ENCODE measurements at places on chromosomes 3 and 15.

- no peak overlapping the region for H3K27ac ChIP-seq
- no peaks in the 10 kb centered on the region for H3K27me3 ChIP-seq
- no peaks in the 10 kb centered on the region for H3K4me1 ChIP-seq
Observed at GRCh38 chr15:57961919-57962318, 103.6 kb downstream of the ALDH1A2 start.

GRCh38 chr3:32571192-32571485 is 481 bp upstream of the DYNC1LI1 start:
- DNase-seq: no peak
- peak overlapping the region; percentile 99 for H3K27ac ChIP-seq
- no peaks in the 10 kb centered on the region for H3K36me3 ChIP-seq
- no peaks in the 10 kb centered on the region for H3K27me3 ChIP-seq
- H3K4me3 ChIP-seq: peak overlapping the region; percentile 50

- H3K36me3 ChIP-seq: no peaks in the 10 kb centered on the region
- DNase-seq: no peak
- H3K4me1 ChIP-seq: no peaks in the 10 kb centered on the region
- no peaks in the 10 kb centered on the region for H3K27me3 ChIP-seq
Observed at GRCh38 chr15:34001536-34001935, 33.2 kb downstream of the CHRM5 start.

DNA sequence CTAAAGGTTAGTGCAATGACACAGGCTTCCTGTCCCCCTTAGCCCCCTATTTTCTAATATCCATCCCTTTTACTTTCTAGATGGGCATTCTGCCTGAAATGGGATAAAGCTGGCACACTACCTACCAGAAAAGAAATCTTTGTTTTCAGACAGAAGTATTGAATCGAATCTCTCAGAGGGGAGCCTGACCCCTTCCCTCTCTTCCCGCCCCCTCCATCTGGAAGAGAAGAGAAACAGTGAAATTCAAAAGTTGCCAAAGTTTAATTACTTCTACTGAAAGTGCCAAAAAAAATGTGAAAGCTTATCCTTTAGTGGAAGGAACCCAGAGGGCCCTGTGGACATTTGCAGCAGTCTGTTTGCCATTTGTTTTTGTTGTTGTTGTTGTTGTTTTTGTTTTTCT is 523.8 kb downstream of the AGBL1 start:
- H3K27ac ChIP-seq: no peak overlapping the region
- no peak overlapping the region for H3K4me3 ChIP-seq
- no peaks in the 10 kb centered on the region for H3K4me1 ChIP-seq
- H3K36me3 ChIP-seq: no peaks in the 10 kb centered on the region

- H3K4me1 ChIP-seq: no peaks in the 10 kb centered on the region
- no peak for DNase-seq
- H3K4me3 ChIP-seq: no peak within 1 kb of the TSS
Observed at GRCh38 chr15:65076486-65077290, at the start of gene KBTBD13. TSS of gene KBTBD13 (plus strand) at chr15:65076746. CDS start at chr15:65076816, 70 bp downstream.

DNA sequence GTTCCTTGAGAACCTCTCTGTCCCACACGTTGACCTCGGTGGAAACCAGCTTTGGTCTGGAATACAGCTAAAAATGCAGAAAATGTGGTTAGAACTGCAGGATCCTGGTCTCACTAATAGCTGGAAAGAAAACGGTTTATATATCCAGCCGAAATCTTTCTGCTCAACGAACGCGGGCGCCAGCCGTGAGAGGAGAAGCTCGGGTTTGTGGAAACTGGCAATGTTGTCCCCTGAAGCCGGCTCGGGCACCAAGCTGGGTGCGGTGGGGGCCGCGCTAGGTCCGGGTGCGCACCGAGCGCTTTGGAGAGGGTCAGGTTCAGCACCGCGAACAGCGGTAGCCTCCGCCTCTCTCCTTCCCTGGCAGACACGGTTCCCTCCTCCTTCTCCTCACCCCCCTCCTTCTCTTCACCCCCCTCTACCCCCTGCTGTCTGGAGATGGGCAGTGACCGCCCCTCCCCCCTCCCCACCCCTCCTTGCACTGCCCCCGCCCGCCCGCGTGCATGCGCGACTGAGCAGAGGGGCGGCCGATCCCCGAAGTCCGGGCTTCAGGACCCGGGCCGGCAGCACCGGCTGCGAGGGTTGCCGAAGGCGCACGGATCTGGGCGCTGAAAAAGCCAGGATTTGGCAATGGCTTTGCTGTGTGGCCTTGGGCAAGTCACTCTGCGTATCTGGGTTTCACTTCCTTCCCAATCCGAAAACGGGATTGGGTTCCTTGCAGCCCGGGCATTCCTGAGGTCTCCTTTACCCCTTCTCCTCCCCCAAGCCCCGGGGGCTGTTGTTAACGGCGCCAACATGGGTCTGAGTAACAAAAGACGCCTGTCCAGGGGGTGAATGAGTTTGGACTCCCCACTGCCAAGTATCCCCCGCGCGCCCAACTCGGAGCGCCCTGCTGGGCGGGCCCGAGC is at the start of gene SKOR1:
Gene SKOR1 (plus strand): TSS at position 534 of the 905 bp plus-strand sequence. CDS start 94 bp downstream, at position 628.
- H3K4me1 ChIP-seq: no peaks in the 10 kb centered on the region
- H3K36me3 ChIP-seq: no peaks in the 10 kb centered on the region

GRCh38 chr3:18716101-18716500 is 291.0 kb upstream of the SATB1 start:
- no peak for DNase-seq
- H3K4me1 ChIP-seq: no peaks in the 10 kb centered on the region

DNA sequence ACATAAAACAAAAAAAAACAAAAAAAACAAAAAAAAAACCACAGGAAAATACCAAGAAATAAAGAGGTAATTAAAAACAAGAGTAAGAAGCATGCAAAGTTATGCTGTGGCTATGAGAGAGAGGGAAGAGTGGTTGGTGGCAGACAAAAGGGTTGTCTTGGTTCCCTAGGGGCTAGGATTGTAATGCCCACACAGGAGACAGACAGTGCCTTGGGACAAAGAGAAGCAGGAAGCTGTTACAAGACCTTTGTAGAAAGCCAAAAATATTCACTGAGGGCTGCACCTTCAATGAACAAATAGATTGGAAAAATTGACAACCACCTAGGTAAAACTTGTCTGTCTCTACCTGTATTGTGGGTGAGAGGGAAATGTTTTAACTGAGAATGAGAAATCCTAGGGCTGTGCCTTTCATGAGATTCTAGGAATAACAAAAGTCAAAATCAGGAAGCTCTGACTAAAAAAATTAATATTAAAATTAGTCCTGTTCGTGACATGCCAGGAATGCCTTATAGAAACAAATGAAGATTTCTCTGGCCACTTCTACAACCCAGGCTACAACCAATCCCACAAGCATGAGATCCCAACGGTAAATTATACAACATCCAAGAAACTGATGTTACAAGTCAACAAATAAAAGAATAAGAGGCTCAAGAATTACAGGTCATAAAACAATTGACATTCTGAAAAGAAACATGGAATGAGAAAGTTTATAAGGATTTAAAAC is 45.0 kb upstream of the PRICKLE2 start:
- H3K4me3 ChIP-seq: no peak overlapping the region
- DNase-seq: no peak
- H3K4me1 ChIP-seq: no peaks in the 10 kb centered on the region
- H3K36me3 ChIP-seq: no peaks in the 10 kb centered on the region
- H3K27me3 ChIP-seq: no peaks in the 10 kb centered on the region

GRCh38 chr3:156217674-156218352 is 97.4 kb downstream of the KCNAB1 start:
- H3K4me1 ChIP-seq: no peaks in the 10 kb centered on the region
- H3K27ac ChIP-seq: no peak overlapping the region
- no peaks in the 10 kb centered on the region for H3K27me3 ChIP-seq
- H3K4me3 ChIP-seq: no peak overlapping the region
- no peaks in the 10 kb centered on the region for H3K36me3 ChIP-seq

DNA sequence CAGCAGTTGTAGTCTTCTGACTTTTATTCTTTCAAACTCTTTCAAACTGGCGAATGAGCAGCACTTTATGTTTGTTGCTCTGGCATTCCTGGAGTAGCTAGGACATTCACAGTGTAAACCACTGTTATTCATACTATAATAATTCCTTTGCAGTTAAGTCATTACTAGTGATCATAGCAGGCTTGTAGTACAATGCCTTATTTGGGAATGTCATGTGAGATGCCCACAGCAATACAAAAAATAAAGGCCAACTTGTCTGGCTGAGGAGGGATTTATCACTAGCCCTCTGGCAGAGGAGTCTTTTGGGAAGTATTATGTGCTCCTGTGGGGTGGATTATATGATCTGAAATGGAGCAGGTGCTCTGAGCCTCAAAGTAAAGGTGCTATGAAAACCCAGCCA is 197.2 kb downstream of the VGLL3 start:
- no peak for DNase-seq
- H3K36me3 ChIP-seq: no peaks in the 10 kb centered on the region
- no peak overlapping the region for H3K27ac ChIP-seq
- H3K4me3 ChIP-seq: no peak overlapping the region
- H3K4me1 ChIP-seq: no peaks in the 10 kb centered on the region

DNA sequence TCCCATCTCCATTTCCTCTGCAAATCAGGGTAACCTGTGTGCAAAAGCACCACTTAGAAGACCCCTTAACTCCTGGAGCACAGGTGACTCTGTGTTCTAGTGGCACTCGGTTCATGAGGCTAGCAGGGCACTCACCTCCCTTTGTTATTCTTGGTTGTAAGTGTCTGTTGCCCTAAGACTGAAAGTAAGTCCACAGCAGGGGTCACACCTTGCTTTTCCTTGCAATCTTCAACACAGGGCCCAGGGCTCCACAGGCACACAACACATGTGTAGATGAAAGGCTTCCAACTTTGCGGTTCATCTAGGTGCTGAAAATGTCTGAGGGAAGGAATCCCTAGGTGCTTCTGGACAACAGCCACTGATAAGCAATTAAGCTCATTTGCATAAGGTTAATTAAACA is 2.9 kb downstream of the RNU6-1 start:
- no peak overlapping the region for H3K27ac ChIP-seq
- H3K27me3 ChIP-seq: peaks cover 22% of the 10 kb centered on the region
- DNase-seq: peak; percentile 24
- peaks cover 19% of the 10 kb centered on the region for H3K4me1 ChIP-seq

DNA sequence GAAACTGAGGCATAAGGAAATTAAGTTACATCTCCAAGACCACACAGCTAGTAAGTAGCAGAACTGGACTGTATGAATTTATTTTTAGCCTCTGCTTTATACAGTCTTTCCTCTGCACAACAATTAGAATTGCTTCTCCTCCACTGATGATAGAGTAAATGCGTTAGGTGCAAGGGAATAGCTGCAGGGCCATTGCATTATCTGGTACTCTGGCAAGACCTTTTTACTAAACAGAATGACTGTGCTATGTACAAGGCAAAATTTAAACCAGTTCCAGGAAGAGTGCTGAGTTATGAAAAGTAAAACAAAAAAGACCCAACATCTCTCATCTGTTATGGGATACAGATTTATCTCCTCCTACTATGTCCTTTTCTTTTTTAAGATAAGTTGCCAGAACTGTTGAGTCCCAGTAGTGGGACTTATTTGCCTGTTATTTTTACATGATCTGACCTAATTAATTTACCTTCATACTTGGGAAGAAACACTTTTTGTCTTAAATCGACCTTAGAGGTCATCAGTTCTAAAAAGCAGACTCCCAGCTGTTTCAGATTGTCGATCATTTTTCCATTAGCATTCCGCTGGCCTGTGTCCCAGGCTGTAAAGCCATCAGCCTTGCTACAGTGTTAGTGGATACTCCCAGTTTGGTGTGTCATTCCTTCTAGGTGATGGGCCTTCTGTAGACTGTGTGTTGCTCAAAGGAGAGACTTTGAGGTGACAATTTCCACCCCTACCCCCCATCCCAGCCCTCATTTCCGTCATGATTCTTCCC is 147.5 kb upstream of the NUDT16 start:
- H3K27ac ChIP-seq: no peak overlapping the region
- no peak overlapping the region for H3K4me3 ChIP-seq
- no peak for DNase-seq
- no peaks in the 10 kb centered on the region for H3K36me3 ChIP-seq

- H3K27ac ChIP-seq: no peak overlapping the region
- DNase-seq: no peak
- no peak overlapping the region for H3K4me3 ChIP-seq
- no peaks in the 10 kb centered on the region for H3K27me3 ChIP-seq
Observed at GRCh38 chr15:37221671-37222145, 121.4 kb upstream of the MEIS2 start.

GRCh38 chr15:22933641-22934061 is 46.5 kb downstream of the CYFIP1 start:
- H3K4me3 ChIP-seq: no peak overlapping the region
- peaks cover 2% of the 10 kb centered on the region for H3K36me3 ChIP-seq
- no peak overlapping the region for H3K27ac ChIP-seq
- H3K27me3 ChIP-seq: no peaks in the 10 kb centered on the region
- DNase-seq: no peak
- H3K4me1 ChIP-seq: no peaks in the 10 kb centered on the region

- no peaks in the 10 kb centered on the region for H3K27me3 ChIP-seq
- no peak overlapping the region for H3K4me3 ChIP-seq
- no peak for DNase-seq
Observed at GRCh38 chr3:145857956-145858355, 303.0 kb downstream of the PLOD2 start.

GRCh38 chr3:64300790-64301423 is 75.6 kb upstream of the PRICKLE2 start:
- no peak for DNase-seq
- no peaks in the 10 kb centered on the region for H3K36me3 ChIP-seq
- no peaks in the 10 kb centered on the region for H3K27me3 ChIP-seq
- H3K27ac ChIP-seq: no peak overlapping the region
- H3K4me3 ChIP-seq: no peak overlapping the region
- no peaks in the 10 kb centered on the region for H3K4me1 ChIP-seq

GRCh38 chr3:153601374-153601853 is 439.4 kb downstream of the RAP2B start:
- H3K4me1 ChIP-seq: no peaks in the 10 kb centered on the region
- no peak for DNase-seq
- no peaks in the 10 kb centered on the region for H3K27me3 ChIP-seq
- no peak overlapping the region for H3K27ac ChIP-seq

- H3K4me1 ChIP-seq: no peaks in the 10 kb centered on the region
- DNase-seq: no peak
- H3K4me3 ChIP-seq: no peak overlapping the region
- H3K36me3 ChIP-seq: no peaks in the 10 kb centered on the region
- no peak overlapping the region for H3K27ac ChIP-seq
Observed at GRCh38 chr3:169564883-169565282, 98.6 kb downstream of the MECOM start.

Data from kidney (tissue), 22 donors.